ENCODE measurements at places on chromosomes 12 and 14.
A peak's percentile ranks its signal among the peaks of the same experiment; 100 is the strongest.

DNA sequence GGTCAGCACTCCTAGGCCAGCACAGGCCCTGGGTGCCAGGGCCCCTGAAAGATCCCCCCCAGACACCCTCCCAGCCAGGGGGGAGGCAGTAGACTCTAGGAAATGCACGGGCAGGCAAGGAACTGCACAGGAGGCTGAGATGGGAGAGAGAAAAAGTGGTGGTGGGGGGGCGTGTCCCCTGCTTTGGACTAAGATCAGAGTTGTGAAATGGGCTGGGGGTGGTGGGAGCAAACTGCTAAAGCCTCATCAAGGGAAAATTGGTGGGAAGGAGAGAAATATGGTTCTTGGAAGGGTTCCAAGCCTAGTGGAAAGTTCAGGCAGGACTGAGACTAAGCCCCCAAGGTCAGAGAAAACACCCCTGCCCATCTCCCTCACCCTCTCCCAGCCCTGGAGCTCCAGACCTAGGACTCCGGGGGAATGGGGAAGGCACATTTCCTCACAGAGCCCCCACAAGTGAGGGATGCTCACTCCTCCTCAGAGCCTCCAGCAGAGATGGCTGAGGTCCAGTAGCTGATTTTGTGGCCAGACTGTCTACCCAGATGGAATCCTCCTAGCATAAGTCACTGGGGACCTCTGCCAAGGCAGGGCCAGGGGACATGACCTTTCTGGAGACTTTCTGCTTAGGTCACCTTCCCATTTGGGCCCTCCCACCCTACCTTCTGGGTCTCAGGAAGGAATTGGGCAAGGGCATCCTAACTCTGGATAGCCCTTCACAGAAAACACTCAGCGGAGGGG, 29.8 kb downstream of the FIGNL2 start:
- DNase-seq: no peak

DNA sequence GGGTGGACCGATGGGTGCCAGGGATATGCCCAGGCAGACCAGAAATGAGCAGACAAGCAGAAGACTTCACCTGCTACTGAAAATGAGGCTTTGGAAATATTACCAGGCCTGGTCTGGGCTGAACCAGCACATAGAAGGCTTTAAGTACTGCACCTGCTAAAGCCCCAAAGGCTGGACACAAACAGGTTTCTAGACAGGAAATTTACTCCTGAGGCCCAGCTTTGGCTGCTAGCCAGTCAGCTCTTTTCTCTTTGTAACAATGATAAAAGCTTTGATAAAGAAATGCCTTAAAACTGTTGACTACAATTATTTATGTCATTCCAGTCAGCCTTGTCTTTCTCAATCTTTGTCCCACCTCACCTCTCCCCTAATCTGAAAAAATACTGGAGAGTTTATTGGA, 228.9 kb upstream of the EGLN3 start:
- no peak for DNase-seq

DNA sequence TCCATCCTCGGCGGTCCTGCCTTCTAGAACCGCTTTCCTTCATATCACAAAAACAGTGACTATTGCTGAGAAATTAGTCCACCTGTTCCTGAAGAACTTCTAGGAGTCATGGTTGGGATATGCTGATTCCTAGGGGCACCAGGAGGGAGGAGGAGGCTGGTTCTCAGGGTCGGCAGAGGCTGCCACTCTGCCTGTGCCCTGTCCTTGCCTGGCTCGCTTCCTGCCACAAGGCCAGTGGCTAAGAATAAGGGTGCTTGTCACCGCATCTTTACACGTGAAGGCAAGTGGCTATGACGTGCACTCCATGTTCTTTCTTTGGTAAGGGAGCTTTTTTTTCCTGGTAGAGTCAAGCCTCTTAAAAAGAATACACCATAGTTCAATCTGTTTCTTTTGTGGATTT, 18.7 kb upstream of the DGLUCY start:
- DNase-seq: no peak

GRCh38 chr12:29148596-29148910, 525 bp upstream of the FAR2 start:
- no peak for DNase-seq

DNA sequence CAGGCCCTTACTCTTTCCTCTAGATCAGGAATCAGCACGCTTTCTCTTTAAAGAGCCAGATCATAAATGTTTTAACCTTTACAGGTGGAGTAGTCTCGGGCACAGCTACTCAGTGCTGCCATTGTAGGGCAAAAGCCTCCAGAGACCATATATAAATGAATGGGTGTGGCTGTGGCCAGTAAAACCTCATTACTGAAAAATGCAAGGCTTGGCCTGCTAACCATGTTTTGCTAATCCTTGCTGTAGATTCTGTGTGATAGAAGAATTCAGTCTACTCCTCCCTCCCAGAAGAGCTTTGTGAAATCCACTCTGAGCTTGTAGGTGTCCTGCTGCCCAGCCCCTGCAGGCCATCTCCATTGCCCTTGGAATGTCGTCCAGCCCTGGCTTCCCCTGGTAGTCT, 58.1 kb downstream of the HSP90AA1 start:
- no peak for DNase-seq

DNA sequence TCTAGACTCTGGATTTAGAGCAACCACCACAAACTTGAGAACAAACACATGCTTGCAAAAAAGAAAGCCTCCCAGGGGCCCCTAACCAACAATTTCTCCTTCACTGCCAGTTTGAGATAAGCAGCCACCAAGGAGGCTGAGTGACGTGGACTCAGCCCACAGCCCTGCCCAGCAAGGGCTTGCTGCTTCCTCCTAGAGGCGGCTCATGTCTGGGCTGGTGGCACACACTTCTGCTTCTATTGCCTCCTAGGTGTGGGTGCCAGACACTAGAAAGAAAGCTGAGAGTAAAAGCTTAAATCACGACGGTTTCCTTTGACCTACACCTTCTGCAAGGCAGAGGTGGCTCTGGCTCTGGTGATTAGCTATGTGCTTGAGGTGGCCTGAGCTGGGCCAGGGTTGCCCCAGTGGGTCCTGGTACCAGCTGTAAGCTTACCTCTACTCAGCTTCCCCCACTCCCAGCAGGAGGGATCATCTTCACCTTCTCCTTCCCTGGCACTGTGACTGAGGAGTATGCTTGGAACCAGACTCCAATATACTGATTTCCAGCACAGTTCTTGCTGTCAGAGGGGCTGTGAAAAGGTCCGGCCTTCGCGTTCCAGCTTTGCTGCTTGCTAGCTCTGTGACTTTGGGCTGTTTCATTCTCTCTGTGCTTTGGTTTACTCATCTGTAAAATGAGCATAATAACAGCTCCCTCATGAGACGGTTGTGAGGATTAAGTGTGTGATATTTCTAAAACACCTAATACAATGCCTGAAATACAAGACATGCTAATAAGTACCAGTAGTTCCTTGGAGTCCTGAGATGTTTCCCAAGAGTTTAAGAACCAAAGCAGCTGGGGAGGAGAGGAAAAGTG, 89.7 kb upstream of the PARP11 start:
- DNase-seq: peak; percentile 14

DNA sequence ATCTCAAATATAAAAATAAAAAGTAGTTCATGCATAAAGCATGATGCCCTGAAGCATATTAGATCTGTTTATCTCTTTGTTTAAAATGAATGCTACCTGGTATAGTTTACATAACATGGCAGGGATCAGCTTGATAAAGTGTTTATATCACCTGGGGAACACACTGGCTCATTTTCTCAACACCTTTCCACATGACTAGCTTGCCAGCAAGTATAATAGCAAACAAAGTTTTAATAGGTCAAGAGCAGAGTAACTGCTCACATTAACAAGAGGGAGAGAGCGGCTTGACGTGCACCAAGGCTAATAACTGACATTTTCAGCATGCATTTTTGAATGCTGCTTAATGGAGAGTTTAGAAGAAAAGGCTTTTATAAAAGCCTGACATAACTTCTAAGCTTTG, 246.4 kb downstream of the EGLN3 start:
- no peak for DNase-seq

DNA sequence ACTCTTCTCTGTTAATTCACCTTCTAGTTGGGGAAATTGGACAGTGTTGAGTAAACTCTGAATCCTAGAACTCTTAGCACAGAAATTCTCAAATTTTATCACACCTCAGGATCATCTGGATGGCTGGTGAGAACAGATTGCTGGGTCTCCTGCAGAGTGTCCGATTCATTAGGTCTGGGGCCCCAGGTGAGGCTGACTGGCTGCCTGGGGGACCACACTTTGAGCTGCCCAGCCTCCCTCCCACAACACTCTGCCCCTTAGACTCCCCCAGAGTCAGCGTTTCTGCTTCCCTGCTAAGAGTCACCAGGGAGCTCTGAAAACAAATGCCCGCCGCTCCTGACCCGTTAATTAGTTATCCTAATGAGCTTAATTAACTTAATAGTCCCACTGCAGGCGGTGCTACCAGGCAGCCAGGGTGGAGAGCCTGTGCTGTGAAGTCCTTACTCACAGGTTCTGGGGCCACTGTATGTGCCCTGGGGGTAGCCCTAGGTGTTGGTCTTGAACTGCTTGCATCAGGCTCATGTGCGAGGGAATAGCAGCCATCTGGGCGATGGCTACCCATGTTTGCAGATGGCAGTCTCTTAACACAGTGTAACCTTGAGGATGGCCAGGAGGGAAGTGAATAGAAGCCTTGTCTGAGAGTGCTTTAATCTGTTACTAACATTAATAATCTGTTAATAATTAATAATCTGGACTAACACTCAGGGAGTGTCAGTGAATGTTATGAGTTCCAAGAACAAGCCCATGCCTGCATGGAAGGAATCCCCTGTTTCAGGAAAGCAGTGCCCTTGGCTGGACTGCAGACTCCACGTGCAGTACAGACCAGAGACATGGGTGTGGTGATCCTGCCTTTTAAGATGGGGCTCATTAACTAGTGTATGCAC, 35.6 kb downstream of the AACS start:
- DNase-seq: no peak
